Activated T-cell treated with anti-CD3 and anti-CD28 coated beads, Interleukin-2, amount 50 U/mL, for 24 hours (primary cell): ENCODE measurements at places on chromosomes 13 and 19.

GRCh38 chr19:33904681-33905080, 108.0 kb downstream of the KCTD15 start:
- no peak for DNase-seq

DNA sequence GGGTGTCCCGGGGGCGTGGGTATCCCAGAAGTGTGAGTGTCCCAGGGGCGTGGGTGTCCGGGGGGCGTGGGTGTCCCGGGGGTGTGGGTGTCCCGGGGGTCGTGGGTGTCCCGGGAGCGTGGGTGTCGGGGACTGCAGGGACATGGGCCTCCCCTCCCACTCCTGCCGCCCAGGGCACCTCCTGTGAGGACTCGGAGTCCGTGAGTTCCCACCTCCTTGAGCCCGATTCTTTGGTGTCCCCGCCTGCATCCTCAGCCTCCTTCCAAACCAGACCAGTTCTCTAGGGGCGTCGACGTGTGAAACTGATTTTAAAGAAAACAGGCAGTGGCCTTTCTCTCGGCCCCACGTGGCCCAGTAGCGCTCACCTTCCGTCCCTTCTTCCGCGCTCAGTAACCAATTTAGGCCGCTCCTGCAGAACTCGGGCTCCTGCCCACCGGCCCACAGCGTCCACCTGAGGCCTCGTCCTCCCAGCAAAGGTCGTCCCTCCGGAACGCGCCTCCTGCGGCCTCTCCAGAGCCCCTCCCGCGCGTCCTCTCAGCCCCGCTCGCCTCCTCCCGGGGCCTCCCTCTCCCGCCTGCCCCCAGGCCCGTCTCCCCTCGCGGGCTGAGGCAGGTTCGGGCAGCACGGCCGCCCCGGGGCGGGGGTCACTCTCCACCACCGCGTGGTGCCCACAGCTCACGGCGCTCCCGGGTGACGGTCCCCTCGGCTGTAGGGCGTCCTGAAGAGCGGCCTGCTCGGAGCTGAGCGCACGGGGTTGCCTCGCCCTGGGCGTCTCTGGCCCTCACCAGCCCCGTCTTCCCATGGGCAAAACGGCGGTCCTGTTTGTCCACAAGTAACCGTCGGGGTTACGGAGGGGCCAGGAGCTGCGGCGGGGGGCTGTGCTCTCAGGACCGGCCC, 3.8 kb downstream of the F7 start:
- peak; percentile 44 for DNase-seq

- peak; percentile 87 for DNase-seq
These were observed 41.4 kb downstream of the LYL1 start for GRCh38 chr19:13060964-13061927.

DNA sequence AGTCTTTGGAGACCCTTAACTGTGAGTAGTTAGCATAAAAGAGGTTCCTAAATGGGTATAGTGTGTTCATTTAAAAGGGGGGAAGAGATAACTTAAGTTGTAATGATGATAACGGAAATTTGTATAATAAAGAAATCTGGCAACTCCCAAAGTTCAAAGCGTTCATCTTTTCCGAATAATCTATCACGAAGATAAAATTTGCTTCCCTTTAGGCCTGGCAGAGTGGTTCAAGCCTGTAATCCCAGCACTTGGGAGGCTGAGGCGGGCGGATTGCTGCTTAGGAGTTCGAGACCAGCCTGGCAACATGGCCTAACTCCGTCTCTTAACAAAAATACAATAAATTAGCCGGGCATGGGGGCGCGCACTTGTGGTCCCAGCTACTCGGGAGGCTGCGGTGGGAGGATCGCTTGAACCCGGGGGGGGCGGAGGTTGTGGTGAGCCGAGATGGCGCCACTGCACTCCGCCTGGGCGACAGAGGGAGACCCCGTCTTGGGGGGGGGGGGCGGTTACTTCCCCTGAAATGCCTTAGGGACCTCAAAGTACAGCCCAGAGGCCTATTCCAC, 934 bp downstream of the N4BP2L2 start:
- peak; percentile 63 for DNase-seq

DNA sequence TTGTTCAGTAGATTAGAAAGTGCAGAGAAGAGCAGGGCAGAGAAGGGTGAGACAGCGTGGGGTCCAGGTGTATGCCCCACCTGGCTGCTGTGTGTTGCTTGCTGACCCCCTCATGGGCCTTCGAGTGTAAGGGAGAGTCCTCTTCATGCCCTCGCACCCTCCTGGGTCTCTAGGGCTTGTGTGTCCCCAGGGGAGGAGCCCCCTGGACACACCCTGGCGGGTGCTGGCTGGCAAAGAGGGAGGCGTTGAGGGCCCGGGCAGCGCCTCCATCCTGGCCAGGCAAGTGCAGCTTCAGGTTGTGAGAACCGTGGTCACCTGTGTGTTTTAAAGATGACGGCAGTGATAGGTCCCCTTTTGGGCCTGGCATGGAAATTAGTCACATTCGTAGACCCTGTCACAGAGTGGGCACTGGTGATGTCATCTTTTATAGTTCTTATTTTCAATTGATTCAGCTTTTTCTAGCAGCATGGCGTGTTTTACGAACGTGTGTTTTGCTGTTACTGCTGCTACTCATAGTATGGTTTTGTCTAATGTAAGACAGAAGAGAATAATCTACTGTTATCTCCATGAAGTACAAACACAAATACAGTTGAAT, 18.7 kb downstream of the TFDP1 start:
- DNase-seq, result no peak

DNA sequence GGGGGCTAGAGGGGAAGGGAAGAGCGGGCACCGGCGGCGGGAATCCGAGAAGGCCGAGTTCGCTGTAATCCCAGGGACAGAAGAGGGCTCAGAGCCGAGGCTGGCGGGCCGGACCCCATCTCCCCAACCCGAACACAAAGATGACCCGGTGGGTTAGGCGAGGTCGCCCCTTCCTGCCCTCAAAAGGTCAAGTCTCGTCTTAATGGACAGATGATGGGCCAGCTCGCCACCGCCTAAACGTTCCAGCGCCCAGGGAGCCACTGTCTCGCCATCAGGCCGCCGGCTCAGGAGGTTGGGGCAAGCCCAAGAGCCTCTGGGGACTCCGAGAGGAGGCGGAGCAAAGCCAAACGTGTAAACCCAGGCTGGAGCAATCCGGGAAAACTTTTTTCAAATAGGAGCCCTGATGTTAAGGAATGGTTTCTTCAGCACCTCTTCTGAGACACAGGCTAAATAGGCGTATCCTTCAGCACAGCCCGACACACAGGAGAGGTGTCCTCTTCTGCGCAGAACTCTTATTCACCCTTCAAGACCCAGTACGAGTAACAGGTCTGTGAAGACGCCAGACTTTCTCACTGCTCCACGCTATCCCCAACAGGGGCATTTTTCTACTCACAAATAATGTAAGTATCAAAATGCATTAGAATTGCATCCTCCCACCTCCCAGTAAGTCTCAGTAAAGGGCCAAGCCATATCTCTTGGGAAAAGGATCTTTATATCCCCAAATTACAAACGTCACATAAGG, 6.3 kb upstream of the POU4F1 start:
- no peak for DNase-seq

DNA sequence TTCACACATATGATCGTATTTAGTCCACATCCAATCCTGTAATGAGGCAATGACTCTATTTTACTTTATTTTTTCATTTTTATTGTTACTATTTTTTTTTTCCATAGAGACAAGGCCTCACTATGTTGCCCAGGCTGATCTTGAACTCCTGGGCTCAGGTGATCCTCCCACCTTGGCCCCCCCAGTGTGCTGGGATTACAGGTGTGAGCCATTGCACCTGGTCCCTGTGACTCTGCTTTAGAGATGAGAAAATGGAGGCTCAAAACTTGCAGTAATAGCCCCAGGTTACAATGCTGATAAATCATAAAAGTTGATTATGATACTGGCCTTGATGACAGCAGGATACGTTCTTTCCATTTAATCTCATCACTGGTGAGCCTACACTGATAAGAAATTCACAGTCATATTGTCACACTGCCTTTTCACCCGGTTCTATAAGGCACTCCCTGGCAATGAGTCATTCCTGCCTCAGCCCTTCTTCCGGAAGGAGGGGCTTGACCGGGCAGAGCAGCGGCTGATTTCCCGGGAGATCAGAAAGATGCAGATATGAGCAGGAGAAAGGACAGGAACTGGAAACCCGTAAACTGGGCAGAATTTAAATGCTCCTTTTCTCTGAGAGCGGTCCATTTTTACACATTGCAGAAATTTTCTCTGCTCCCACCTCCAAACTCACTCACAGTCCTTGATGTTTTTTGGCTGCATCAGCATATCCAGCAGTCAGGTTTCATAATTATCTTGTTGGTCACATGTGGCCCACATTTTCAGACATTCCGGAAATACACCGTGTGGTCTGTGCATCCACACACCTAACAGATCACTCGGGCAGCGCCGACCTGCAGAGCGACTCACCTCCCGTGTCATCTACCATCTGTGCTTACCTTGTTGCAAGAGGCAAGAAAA, 616.4 kb downstream of the EFNB2 start:
- no peak for DNase-seq

GRCh38 chr13:48531416-48532255, 1.2 kb downstream of the RCBTB2 start:
- no peak for DNase-seq

GRCh38 chr19:10965398-10965797, 4.6 kb downstream of the SMARCA4 start:
- DNase-seq, result no peak

- no peak for DNase-seq
These were observed 50.9 kb downstream of the IRS2 start for GRCh38 chr13:109735436-109735966.

DNA sequence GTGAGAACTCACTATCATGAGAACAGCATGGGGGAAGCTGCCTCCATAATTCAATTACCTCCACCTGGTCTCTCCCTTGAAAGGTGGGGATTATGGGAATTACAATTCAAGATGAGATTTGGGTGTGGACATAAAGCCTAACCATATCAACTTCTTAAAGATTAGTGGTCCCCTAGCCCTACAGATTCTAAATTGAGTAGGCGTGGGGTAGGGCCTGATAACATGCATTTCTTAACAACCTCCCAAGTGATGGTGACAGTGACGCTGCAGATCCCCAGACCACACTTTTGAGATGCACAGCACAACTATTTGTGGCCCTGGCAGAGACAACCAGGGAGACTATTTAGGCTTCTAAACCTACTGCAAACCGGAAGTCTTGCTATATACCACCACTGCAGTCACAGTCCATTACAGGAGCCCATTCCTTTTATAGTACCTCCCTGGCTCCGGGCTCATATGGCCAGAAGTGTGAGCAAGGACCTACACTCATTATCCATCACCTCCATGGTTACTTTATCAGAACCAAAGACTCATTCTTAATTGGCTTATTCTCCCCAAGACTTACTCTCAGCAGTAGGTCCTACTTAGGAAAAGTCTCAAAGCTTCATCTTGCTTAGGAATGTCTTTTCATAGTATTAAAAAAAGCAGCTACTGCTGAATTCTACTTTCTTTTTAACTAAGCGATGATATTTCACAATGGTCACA, 2.1 kb upstream of the DPY19L3 start:
- no peak for DNase-seq

DNA sequence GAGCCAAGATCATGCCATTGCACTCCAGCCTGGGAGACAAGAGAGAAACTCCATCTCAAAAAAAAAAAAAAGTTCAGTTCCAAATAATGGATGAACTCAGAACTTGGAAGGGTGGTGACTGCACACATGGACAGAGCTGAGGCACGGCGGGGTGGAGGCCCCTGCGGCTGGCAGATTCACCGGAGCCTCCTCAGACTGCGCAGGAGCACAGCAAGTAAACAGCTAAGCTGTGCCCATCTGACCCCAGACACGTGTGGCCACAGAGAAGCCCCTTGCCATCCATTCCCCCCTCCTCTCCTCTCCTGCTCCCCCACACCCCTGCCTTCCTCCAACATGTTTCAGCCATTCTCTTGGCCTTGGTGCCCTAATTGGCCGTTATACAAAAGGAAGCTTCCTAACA, 15.6 kb upstream of the PROZ start:
- peak; percentile 9 for DNase-seq

DNA sequence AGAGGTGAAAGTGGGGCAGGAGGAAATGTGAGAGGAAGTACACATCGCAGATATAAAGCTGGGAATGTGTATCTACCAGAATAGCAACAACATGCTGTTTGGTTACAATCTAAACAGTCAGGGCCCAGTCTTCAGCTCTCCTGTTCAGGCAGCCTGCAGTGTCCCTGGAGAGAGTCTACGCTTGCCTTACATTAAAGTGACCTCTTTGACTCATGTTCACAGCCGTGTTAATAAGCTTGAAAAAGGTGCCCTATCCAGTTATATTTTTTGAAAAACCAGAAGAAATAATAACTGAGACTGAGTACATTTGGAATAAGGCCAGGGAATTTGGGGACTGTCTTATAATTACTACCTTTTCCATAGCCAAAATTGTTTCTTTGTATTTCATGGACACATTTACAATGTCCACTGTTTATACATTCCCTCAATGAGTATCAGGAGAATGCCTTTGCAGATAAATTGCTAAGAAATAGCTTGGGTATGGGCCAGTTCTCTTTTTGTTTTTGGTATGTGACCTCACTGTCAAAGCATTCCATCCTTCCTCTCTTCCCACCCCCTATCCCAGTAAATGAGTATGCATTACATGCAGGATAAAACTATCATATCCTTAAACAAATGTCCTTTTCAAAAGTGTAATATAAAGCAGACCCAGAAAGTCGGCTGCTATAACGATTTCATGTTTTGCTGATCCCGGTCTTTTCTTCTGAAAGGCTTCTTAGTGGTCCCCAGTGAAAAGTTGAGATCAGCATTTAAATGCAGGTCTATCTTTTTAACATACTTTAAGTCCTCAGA, 82.6 kb downstream of the PCDH9 start:
- no peak for DNase-seq

DNA sequence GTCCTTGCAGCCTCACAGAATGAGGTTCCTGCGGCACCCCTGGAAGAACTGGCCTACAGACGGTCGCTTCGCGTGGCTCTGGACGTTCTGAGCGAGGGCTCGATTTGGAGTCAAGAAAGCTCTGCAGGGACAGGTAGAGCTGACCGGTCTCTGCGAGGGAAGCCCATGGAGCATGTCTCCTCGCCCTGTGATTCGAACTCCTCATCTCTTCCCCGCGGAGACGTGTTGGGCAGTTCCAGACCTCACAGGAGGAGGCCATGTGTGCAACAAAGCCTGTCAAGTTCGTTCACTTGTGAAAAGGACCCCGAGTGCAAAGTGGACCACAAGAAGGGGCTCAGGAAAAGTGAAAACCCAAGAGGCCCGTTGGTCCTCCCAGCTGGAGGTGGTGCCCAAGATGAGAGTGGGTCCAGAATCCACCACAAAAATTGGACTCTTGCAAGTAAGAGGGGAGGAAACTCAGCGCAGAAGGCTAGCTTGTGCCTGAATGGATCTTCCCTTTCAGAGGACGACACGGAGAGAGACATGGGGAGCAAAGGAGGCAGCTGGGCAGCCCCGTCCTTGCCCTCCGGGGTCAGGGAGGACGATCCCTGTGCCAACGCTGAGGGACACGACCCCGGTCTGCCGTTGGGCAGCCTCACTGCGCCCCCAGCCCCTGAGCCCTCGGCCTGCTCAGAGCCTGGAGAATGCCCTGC, 23.4 kb upstream of the NDUFS7 start:
- no peak for DNase-seq
